ENCODE measurements at places on chromosomes 13 and 19. TPM values are rescaled to one million over a fixed set of nuclear protein-coding genes. Genes with fewer than 3 reads are reported as not detected.

- no peak for DNase-seq
These were observed 66.9 kb upstream of the DIAPH3 start for GRCh38 chr13:60230593-60230992.

GRCh38 chr13:20974981-20975585 is 72.5 kb upstream of the XPO4 start:
- peak; percentile 38 for DNase-seq

DNA sequence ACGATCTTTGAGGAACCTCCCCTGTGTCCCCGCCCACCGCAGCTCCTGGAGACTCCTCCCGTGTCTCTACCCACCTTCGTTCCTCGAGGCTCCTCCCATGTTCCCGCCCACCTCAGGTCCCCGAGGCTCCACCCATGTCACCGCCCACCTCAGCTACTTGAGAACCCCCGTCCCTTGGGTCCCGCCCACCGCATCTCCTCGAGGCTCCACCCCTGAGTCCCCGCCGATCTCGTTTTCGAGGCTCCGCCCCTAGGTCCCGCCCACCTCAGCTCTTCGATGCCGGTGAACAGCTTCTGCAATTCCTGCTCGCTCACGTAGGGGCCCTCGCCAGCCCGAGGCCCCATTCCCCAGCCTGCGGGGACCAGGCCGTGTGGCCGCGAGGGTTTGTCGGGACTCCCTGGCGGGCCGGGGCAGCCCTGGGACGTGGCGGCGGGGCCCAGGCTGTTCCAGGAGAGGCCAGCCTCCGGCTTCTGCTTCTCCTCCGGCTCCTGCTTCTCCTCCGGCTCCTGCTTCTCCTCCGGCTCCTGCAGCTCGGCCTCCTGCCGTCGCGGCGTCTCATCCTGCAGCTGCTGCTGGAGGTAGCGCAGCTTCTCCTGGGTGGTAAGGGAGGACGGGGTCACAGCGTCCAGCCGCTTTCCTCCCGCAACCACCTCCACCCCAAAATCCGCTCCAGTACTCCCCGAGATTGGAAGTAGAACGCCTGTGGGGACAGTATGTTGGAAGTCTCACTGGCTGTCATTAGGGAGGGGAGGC is 16.7 kb downstream of the TSKS start:
- DNase-seq = peak; percentile 80

GRCh38 chr19:2552859-2553258 is 76.9 kb downstream of the GADD45B start:
- no peak for DNase-seq

DNA sequence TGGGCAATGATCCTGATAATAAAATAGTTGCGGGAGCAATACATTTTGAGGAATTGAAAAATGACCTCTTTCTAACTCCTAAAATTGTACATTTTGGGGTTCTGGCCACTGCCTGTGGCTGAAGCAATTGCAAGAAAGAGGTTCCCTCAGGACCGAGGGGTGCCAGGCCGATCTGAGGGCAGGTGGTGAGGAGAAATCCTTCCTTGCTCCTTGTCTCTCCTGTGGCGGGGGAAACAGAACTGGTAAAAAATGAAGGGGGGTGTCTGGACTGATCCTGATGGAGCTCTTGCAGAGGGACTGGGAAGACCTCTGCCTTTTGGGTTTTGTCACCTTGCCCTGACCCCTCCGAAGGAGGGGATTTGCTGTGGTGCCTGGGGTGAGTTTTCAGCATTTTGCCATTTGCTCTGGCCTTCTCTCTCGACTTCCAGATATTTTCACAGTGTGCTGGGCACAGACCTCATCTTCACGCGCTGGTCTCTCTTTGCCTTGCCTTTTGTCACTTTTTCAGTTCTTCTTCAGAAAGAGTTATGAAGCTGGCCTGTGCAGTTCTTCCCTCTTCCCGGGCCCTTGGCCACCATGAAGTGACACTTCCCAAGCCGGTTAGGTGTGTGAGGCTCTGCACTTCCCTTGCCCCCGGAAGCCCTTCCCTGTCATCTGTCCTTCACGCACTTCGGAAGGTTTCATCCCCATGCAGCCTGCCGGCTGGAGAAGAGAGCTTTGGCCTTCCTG is 22.2 kb downstream of the NFIX start:
- DNase-seq = no peak

- no peak for DNase-seq
These were observed 33.9 kb downstream of the ATP11A start for GRCh38 chr13:112723771-112724170.

DNA sequence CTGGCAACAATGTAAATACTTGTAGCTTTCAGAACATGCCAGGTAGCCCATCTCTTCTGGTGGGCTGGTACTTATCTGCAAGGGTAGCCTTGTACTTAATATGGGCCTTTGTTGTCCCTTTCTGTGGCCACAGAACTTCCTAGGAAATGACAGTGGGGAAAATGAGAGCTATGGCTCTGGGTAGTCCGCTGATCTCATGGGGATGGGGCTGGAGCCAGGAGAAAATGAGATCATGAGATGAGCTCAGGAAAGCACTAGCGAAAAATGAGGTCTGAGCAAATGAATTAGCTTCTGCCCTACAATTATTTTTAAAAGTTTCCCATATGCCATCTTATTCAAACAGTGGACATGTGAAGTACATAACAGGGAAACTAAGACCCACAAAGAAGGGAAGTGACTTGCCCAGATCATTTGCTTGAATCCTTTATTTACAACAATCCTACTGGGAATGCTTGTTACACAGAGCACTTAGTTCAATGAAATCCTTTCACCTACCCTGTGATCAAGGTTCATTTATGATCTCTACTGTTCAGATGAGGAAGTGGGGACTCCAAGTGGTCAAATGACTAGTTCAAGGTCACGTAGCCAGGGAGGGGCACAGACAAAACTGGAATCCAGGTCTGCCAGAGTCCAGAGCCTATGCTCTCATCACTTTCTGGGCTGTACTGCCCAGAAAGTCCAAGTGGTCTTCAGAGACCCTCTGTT is 87.1 kb downstream of the PTPRS start:
- no peak for DNase-seq

DNA sequence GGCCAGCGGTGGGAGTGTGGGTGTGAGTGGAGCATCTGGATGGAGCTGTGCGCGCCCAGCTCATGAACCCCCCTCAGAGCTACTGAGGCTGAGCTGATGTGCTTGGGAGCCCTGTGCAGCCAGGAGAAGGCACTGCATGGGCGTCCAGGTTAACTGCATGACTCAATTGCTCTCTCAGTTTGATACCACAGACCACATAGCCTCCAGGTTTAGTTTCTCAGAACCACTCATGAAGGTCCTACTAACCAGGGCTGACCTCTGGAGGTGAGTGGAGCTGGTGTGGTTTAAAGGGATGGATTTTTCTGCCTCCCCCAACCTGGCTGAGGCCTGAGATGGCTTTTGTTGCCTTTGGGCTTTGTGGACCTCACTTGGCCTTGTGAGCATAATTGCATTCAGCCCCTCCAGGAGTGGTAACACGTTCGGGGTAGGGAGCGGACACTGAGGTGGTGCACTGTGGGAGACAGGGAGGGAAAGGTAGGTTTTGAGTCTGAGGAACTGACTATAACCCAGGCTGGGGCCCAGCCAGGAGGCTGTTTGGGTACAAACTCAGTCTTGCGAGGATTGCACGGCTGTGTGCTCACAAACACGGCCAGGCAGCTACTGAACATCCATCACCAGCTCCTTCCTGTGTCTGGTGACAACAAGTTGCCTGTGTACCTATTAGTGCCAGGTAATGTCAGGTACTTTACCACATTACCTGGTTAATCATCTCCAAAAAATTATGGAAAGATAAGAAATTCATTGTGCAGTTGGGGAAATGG is 97.5 kb downstream of the RGCC start:
- DNase-seq = no peak

- no peak for DNase-seq
These were observed 5.8 kb downstream of the GYS1 start for GRCh38 chr19:48987323-48987722.

- no peak for DNase-seq
These were observed 181.7 kb upstream of the RFC3 start for GRCh38 chr13:33636243-33636642.

DNA sequence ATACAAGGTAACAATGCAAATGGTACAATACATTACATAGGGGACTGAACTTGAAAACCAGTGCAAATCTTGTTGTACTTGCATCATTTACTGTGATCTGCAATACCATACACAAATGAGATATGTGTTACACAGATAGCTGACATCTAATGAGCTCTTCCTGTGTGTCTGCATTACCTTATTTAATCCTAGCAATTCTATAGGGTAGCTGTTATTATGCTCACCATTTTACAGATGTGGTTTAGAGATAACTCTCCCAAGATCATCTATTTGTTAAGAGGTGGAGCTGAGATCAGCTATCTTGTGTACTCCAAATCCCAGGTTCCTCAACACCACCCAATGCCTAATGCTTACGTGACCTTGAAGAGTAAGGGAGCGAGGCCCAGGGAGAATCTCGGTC is 21.4 kb upstream of the SERP2 start:
- DNase-seq = no peak

DNA sequence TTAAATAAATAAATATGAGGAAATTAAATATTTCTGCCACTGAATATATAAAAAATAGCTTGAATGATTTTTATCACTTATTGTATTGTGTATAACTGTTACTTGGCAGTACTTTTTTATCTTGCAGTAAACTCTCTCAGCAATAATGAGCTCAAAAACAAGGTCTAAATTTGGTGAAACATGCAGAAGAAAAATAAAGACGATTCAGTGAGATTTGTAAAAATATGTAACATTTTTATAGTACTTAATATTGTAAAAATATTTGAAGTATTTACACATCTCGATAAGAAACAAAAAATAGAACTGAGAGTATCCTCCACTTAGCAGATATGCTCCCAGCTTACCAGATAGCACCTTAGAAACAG is 120.6 kb upstream of the MLNR start:
- DNase-seq = no peak

DNA sequence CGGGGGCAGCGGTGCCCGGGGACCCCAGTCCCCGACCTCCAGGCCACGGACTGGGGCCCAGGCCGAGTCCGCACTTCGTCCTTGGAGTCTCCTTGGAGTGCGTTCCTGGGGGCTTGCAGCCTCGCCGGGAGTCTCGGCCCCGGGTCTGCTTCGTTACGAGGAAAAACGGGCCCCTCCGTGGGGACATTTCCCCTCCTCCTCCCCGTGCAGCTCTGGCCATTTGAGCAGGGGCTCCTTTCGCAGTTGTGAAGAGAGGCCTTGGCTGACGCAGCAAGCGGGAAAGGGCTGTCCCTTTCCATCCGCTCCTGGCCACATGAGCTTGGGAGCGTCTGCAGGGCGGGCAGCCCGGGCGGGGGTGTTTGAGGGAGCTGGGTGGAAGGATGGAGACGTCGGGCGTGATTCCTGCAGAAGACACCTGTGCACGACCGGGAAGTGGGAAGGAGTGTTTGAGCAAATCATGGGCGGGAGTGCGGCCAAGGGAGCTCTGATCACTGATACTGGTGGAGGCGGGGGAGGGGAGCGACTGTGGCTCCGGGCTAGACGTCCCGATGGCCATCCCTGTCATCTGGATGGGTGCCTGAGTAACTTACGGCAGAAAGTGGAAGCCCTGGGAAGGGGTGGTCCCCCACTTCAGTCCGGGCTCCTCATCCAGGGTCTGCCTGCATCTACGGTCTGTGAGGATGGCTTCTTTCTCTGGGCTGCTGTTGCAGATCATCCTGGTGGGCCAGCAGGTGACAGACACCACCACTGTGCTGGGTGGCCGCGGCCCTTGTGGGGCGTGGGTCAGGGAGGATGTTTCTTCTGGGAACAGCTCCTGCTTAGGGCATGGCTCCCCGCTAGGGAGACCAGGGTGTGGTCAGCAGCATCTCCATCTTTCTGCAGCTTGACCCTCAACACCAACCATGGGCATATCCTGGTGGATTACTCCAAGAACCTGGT is 736 bp downstream of the GPI start:
- DNase-seq = peak; percentile 78

DNA sequence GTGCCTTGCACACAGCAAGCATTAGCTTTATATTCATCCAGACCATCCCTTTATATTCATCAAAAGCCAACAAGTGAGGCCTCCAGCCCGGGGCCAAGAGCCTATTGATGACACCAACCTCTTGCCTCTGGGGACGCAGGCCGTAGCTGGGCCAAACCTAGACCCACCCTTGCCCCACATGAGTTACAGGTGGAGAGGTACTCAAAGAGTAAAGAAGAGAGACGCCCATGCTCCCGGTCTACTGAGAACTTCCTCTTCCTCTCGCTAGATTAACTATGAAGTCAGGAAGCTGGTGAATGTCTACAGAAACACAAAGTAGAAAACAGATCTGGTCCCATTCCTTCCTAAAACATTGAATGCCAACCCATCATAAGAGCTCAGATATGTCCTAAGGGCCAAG is 3.8 kb upstream of the MLNR start:
- no peak for DNase-seq

Gene RNF225
- not detected for total RNA-seq

Gene C1QTNF9B
- total RNA-seq = 0.48 TPM

Gene KLK2
- total RNA-seq = not detected

Gene CCDC8
- total RNA-seq = 34.2 TPM

Gene SLC6A16
- total RNA-seq = 0.67 TPM

Gene OR4F17
- not detected for total RNA-seq

Gene BRME1
- total RNA-seq = 0.35 TPM
